T-helper 2 cell (primary cell): ENCODE measurements at places on chromosomes 6 and 20.

DNA sequence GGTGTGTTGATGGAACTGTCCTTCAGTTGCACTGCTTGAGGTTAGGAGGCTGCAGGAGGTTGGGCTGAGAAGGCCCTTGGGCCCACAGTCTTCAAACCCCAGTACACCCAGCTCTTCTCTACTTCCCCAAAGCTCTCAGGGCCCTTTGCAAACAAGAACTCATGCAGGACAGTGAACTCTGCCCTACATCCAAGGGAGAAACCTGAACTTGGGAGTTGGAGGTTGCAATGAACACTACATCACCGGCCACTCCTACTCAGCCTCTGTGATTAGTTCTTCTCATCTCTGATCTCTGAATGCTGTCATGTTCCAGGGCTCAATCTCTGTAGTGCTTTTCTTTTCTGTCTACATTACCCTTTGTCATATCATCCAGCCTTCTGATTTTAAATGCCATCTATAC lies 148.5 kb upstream of the PDE7B start:
- DNase-seq, result no peak

GRCh38 chr6:5150551-5151075 lies 65.5 kb downstream of the PPP1R3G start:
- DNase-seq, result no peak

DNA sequence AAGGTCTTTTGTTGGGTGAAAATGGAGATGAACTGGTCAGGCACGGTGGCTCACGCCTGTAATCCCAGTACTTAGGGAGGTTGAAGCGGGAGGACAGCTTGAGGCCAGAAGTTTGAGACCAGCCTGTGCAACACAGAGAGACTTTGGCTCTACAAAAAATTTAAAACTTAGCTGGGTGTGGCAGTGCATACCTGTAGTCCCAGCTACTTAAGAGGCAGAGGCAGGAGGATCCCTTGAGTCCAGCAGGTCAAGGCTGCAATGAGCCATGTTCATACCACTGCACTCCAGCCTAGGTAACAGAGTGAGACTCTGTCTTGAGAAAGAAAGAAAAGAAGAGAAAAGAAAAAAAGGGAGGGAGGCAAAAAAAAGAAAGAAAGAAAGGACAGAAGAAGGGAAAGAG lies 90.9 kb upstream of the NFATC2 start:
- DNase-seq, result no peak

GRCh38 chr20:9215539-9215938 lies 146.7 kb downstream of the PLCB4 start:
- DNase-seq, result no peak

- DNase-seq, result no peak
Measured at GRCh38 chr20:46324379-46324778, 16.1 kb upstream of the CDH22 start.

DNA sequence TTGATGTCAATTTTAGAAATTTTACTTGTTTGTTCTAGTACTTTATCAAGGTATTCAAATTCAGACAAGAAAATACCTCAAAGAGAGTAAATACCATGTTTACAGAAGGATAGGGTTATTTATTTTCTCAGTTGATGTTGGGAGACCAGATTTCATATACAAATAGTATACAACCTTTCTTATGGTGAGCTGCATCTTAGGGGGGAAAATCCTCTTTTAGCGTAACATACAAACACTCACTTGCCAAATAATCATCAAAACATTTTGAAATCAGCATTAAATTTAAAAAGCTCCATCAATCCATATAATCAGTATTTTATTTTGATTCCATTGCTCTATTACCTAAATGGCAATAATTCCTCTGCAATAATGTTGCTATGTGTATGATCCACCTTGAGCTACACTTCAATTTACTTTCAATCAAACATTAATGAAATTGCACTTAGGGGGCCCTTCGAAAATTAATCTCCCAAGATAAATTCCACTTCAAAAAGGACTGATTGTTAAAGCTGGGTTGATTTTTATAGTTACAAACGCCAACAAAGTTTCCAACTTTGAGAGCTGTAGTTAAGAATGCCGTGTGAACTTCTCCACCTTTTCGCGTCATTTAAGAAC lies 2.2 kb downstream of the NKX2-4 start:
- DNase-seq, result no peak

- no peak for DNase-seq
Measured at GRCh38 chr6:3825331-3825831, 23.8 kb upstream of the FAM50B start.

DNA sequence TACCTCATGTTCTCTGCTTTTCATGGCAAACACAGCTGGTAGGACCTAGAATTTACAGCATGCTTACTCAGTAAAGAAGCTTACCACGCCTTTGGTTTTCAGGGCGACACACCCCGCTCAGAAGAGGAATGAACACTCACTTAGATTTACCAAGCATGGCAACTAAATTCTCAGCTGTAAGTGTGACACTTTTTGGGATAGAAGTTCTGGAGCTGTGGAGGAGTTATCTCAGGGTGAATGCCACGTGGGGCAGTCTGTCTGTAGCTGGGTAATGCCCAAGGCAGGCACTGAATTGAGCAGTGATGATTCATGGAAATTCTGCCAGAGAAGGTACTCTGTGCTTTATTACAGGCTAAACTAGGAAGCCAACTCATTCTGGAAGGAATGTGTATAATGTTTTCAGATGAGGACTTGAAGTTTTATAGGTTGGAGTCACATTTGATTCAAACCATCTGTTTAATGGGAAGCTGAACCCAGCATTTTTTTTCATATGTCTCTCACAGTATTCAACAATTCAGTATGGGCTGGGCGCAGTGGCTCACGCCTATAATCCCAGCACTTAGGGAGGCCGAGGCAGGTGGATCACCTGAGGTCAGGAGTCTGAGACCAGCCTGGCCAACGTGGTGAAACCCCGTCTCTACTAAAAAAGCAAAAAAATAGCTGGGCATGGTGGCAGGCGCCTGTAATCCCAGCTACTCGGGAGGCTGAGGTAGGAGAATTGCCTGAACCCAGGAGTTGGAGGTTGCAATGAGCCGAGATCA lies 3.5 kb upstream of the PRIM2 start:
- no peak for DNase-seq

GRCh38 chr6:84078335-84078734 lies 44.8 kb downstream of the MRAP2 start:
- no peak for DNase-seq

- no peak for DNase-seq
Measured at GRCh38 chr6:109019911-109020310, 74.7 kb downstream of the SESN1 start.

DNA sequence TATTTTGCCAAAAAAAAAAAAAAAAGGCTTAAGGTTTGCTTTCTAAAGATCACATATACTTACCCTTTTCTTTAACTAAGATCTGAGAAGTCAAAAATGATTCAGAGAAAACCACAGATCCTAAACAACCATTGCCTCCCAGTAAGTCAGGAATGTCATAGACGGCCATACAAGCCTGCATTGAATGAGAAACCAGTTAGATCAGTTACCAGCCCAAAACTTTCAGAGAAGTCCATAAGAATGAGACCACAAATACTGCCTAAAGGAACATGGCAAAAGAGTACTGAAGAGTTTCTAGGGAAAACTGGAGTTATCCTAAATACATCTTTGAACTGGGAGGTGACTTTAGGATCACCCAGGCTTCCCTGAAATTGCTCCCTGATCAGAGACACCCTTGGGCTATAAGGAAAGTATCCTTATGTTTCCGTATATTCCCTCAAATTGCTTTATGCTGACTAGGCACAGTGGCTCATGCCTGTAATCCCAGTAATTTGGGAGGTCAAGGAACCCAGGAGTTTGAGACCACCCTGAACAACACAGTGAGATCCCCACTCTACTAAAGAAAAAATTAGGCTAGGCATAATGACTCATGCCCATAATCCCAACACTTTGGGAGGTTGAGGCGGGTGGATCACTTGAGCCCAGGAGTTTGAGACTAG lies 79.4 kb upstream of the SLC4A11 start:
- DNase-seq, result no peak

- no peak for DNase-seq
Measured at GRCh38 chr20:5855939-5856338, 94.4 kb downstream of the TRMT6 start.

GRCh38 chr6:4192173-4192572 lies 56.8 kb upstream of the ECI2 start:
- no peak for DNase-seq

GRCh38 chr20:19929481-19930145 lies 87.5 kb upstream of the NAA20 start:
- no peak for DNase-seq

GRCh38 chr6:24911796-24912382 lies 23.9 kb downstream of the RIPOR2 start:
- no peak for DNase-seq

- DNase-seq, result no peak
Measured at GRCh38 chr6:105981888-105982358, 104.2 kb upstream of the PRDM1 start.

DNA sequence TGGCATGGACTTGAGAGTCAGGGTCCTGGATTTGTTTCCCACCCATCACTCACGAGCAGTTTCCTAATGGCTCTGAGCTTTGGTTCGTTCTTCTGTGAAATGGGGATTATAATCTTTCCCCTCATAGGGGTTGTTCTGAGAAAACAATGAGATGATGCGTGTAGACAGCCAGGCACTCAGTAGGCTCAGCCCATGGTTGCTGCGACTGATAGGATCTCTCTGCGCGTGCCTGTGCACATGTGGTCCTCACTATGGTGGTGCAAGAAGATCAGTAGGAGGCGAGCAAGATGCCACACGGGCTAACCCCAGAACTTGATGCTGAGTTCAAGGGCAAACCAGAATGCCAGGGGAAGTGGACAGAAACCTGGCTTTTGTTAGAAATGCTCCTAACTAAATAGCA lies 153.5 kb upstream of the KCNG1 start:
- no peak for DNase-seq

DNA sequence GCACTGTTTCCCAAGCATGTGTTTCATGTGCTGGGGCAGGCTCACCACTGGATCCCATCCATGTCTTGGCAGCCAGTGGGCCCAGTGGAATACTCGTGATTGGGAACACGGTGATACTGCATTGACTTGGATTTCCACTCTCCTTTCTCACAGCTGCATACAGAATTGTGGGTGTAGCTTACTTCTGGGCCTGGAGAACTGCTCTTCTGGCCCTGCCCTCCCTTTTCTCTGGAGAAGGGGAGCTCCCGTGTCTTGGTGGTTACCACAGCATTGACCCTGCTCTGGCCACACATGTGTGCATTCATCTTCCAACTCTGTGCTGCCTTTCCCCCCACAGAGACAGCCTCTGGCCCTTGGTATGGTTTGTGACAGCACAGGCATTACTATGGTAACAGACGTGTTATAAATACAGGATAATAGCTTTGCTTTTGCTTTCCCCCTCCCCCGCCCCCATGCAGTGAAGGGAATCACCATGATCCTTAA lies 21.6 kb downstream of the SOBP start:
- no peak for DNase-seq

GRCh38 chr6:8192067-8192466 lies 89.7 kb upstream of the EEF1E1 start:
- DNase-seq, result no peak

DNA sequence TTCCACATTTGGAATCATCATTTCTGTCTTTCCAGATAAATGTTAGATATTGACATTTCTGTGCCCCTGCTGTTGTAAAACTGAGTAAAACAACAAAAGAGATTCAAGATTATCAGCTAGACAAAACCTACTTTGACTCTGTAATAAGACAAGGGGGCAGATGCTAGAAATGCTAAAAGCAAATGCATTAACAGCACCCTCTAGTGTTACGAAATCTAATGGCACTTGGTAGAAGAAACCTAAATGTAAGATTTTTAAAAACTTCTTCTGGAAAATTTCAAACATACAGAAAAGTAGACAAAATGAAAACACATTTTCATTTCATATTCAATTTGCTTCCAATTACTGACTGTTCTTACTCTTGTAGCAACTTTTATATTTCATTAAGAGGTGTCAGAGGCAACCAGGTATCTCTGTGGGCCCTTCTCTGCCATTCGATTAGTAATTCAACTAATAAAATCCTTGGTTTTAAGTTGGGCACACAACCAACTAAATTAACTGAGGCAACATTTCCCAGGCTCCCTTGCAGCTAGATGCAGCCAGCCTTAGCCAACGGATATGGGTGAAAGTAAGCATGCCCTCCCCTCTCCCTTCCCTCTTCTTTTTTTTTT lies 45.0 kb downstream of the SLC23A2 start:
- DNase-seq, result peak; percentile 73

GRCh38 chr6:130293800-130294199 lies 71.0 kb upstream of the SAMD3 start:
- peak; percentile 4 for DNase-seq

- no peak for DNase-seq
Measured at GRCh38 chr20:40511478-40511877, 177.6 kb downstream of the MAFB start.

DNA sequence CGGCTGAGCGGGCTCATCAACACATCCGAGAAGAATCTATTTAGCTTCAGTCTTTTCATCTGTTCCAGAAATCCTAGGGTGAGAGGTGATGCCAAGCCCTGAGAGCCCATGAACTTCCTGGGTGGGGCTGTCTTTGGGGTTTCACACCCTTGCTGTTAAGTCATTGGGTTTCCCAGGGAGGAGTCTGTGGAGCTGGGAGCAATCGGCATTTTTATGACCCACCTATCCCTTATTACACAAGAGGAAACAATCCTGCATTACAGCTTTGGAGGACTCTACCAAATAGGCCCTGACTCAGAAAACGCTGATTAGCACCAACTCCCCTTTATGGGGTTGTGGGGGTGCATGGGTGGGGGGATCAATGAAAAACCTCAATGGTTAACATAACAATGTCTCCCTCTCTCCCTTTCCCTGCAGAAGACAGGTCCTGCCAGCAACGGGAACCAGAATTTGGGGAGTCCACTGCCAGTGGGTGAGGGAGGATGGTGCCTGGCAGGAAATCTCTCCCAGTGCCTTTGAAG lies 46.3 kb downstream of the EZR start:
- DNase-seq, result peak; percentile 39

- DNase-seq, result no peak
Measured at GRCh38 chr6:167756597-167756996, 70.1 kb upstream of the AFDN start.

- peak; percentile 70 for DNase-seq
Measured at GRCh38 chr6:10838794-10839333, 525 bp upstream of the MAK start.

DNA sequence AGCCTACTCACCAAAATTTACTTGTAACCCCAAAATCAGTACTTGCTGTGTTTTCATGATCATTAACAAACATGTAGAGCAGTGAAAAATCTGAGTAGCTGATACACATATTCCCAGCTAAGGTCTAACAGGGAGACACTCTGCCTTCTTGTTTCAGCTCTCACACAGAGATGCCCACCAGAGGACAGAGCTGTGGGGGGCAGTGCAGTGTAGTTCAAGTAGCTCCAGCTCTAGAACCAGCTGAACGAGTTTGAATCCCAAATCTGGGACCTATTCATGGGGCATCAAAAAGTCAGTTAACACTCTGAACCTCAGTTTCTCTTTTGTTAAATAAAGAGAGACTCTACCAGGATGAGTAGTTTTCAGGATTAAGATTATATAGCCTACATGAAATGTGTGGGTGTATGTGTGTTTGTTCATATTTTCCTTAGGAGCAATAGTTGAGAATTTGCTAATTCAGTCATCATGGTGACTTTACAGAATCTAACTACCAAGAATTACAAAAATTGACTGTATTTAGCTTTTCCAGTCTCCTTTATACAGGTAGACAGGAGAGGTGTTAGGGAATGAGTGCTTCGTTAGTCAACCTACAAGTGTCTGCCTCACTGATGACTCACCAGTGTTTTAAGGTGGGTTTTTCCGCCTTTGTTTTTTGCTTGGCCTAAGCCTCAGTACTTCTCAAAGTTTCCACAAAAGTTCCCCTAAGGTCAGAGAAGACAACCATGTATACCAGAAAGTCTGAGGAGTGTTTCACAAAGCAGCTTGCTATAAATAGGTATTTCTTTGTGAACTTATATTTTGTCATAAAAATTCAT lies 164.0 kb upstream of the RUNX2 start:
- no peak for DNase-seq
